ENCODE measurements at places on chromosomes 5 and 9.

DNA sequence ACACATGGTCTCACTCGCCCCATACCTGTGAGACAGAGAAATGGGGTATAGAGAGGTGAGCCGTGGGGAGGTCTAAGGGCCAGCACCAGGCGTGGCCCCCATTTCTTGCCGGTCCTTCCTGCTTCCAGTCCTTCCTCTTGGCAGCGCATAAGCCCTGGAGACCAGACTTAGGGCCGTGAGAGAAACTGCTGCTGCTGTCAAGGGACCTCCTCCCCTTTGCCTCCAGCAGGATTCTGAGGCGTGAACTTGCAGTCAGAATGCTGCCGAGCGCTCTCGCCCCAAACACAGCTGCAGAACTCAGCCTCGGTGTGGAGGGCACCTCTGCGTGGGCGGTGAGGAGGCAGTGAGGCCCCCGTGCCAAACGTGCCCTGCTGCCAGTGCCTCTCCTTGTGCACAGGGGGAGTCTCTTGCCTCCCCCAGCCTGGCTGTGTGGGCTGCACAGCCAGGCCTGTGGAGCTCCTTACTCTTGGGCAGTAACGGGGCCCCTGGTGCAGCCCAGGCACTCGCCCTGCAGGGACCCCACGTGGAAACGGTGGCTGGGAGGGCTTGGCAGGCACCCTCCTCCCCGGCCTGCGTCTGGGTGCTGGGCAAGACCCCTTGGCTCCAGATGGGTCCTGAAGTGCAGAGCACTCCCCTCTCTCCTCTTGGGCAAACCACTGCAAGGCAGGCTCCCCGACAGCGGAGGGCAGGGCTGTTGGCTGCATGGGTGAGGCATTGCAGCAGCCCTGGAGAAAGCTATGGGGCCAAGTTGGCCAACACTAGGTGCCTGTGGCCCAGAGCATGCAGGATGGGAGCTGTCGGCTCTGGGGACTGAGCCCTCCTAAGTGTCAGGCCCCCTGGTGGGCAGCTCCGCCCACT lies 85.4 kb downstream of the RXRA start:
- DNase-seq = no peak

DNA sequence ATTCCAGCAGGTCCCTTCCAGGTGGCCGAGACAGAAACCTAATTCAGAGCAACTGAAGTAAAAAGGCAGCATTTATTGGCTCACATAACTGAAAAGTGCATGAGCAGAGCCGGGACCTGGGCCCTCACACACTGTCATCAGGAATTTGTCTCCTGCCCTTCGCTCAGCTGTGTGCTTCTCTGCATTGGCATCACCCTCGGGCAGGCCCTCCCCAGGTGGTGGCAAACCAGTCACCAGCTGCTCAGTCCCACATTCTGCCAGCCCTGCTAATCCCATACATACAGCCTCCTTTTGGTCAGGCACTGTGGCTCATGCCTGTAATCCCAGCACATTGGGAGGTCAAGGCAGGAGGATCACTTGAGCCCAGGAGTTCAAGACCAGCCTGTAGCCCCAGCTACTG lies 11.5 kb upstream of the CPLX2 start:
- no peak for DNase-seq

DNA sequence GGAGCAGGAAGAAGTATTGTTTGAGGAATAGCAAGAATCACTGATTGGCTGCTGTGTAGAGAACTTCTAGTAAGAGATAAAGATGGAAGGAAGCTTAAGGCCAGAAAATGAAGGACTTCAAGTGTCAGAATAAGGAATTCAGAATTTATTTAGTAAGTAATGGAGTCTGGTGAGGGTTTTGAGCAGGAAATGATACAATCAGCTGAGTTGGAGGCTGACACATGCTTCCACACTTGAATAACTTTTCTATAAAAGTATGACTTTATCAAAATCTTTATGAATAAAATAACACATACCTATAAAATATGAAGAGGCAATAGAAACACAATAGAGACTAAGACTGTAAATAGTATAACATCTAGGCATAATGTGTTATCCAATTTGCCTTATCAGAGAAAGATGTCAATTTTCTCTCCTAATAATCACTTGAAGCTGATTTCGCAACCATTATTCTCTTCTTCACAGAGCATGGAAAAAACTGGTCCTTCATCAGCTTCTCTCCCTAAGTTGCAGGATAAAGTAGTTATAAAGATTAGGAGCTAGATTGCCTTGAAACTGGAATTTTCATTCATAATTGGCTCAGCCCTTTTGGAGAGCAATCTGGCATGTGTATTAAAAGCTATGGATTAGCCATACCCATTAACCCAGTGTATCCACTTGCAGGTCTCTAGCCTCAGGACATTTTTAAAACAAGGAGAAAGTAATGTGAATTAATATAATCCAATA lies 143.4 kb downstream of the ZNF608 start:
- no peak for DNase-seq

DNA sequence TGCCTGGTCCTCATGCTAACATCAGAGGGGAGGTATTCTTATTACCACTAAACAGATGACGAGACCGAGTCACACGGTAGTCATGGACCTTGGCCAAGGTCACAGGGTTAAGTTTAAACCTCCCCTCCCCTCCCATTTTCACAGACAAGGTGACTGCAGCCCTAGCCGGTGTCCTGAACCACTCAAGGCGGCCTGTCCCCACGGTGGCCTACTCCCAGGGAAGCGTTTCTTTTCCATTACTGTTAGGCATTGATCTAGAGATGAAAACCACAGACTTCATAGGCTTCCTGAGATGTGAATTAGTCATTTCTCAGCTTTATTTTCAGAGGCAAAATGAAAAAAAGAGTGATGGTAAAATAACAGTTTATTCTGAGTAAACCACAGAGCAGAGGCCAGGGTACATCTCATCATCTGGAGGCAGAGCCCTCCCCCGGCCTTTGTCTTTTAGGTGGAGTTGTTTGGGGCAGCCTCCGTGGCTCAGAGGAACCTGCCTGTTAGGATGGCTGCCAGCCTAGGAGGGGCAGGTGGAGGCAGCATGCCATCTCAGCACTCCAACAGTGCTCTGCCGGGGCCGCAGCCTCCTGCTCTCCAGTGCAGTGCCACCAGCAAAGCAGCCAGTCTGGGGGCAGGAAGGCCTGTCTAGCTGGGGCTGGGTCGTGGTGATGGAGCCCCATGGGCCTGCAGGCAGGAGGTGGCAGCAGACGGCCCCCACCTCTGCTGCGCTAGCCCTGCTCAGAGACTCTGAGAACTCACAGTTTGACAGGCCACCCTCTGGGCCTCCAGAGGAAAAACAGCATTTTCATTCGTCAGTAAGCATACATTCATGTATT lies 71.2 kb downstream of the RAPGEF1 start:
- no peak for DNase-seq

DNA sequence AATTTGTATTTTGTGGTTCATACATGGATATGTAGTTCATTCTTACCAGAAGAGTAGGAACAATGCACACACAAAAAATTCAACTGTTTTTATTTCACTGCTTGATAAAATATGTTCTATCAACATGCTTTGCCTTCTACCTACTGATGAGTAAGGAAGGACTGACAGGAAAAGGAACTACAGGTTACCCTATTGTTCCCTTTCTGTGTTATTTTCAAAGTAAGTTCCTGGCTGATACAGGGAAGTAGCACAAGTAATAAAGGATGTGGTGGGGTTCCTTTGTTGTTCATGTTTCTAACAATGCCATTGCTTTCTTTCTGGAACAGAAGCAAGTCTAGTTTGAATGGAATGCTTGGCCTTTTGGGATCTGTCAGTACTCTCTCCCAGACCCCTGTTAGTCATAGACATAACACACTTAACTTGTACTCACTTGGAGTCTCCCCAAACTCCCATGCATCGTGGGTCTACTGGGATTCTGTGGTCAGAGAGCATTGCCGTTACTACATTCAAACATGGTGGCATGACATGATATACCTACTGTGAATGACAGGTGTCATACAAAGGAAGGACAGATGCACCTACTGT lies 20.2 kb upstream of the ALDOB start:
- no peak for DNase-seq

- DNase-seq = no peak
Observed at GRCh38 chr9:94772144-94772543, 45.6 kb downstream of the AOPEP start.

DNA sequence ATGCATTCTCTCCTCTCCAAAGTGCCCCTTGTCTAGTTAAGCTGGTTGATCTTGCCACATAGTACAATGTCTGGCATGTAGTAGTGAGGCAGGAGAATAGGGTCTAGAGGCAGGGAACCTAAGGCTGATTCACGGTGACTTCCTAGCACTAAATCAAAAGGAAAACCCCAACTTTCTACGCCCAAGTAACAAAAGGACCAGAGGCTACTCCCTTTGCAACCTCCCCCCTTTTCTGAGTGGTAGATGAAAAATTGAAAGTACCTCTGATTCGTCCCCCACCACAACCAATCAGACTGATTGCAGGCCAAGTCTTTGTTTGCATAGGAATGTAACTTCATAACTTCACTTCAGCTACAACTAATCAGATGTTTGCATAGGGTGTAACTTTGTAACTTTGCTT lies 278.8 kb downstream of the PSAT1 start:
- no peak for DNase-seq

DNA sequence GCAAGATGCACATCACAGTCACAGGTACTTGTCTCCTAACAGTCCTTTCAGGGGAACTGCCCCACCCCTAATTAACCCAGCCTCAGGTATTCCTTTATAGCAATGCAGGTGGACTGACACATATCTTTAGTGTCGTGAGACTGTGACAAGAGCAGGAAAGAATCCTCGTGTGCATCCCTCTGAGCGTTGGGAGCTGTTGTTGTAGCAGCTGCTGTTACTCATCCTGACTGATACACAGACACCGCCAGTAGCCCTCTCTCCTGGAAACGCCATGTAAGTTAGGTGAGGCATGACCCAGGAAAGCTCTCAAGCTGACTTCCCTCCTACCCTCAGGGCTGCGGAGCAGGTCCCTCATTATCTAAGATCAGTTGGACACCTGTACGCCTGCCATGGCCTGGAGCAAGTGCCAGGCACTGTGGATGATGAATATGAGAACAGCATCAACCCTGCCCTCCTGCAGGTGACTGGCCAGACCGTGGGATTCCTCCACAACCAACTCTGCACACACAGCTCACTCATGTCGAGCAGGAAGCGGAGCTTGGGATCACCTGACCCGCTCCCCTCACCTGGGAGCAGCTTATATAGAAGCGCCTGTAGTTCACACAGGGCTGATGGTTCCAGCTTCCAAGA lies 10.2 kb upstream of the LCN15 start:
- DNase-seq = no peak

All from kidney (tissue), 22 donors.